ENCODE measurements at places on chromosomes 2 and 18.

DNA sequence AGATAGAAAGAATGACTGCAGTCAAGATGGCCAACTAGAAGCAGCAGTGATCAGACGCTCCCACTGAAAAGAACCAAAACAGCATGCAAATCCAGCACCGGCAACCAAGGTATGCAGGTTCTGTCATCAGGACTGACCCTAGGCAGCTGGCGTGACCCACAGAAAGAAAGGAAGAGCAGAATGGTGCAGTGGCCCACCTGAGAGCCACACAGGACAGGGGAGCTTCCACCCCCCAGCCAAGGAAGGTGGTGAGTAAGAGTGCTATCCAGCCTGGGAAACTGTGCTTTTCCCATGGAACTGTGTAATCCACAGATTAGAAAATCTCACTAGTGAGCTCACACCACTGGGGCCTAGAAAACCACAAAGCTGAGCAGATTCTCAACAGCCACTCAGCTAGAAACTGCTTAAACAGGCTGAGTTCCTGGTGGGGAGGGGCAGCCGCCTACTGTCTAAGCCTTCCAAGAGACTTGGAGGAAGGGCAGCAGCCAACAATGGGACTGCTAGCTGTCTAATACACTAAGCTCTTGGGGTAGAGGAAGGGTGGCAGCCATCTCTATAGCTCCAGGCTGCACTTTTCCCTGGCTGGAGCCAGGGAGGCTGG lies 127.9 kb downstream of the EVA1A start:
- no peak for DNase-seq

DNA sequence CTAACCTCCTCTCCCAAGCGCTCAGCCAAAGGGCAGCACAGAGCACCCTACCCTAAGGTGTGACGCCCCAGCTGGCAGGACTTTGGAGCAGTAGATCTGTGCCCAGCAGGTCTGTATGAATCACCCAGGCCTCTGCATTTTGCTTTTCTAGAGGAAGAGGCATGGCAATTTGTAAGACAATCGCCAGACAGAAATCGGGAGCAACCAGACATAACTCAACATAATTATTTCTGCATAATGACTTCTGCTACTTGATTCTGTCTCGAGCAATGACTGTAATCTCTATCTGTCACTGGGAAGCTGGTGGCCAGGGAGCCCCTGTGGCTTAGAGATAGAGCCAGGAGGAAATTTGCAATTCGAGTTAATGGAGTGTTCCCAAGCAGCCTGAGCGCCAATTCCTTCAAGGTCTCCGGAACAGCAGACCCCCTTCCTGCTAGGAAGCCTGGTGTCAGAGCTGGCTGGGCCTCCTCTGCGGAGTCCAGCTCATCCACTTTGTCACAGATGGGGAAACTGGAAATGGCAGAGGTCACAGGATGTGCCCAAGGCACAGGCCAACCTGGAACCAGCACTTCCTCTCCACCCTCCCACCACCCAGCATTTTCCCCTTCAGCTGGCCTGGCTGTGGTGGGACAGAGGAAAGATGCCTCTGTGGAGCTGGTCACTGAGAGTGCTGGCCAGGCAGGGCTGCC lies 55.0 kb downstream of the ODC1 start:
- DNase-seq: no peak

DNA sequence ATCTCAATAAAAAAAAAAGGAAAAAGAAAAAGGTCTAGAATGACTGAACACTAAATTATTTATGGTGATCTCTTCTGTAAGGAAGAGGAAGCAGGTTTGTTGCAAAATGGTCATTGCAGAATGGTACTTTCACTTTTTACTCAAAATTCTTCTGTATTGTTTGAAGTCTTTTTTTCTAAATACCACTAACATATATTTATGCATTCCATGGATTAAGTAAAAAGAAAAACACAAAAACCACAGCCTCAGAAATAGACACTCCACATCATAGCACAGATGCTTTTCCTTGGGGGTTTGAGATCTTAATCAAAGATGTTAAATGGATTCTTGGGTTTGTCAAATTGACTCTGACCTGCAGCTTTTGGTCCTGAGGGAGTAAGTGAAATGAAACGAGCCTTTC lies 47.4 kb downstream of the RHOB start:
- no peak for DNase-seq

- DNase-seq: no peak
Observed at GRCh38 chr2:239002591-239002953, 154.7 kb downstream of the TWIST2 start.

GRCh38 chr2:47558768-47559684 lies 156.1 kb downstream of the MSH2 start:
- no peak for DNase-seq

DNA sequence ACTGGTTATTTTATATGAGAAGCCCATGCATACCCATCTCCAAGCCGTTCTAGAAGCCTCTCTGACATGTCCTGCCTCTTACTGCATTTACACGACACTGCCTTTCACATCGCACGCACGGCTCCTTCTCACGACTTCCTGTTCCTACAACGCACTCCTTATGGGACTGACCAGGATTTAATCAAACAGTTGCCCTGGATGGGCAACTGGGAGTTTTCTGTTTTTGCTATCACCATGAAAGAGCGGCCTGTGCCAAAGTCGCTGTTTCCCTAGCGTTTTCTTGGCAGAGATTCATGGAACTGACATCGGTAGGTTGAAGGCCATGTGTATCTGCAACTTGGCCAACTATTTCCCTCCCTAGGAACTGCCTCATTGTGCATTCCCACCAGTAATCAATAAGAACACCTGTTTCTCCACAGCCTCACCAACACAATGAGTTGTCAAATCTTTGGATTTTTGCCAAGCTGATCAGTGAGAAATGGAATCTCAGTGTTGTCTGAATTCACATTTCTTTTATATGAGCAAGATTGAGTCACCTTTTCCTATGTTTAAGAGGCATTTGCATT lies 97.2 kb upstream of the OTOS start:
- DNase-seq: no peak

DNA sequence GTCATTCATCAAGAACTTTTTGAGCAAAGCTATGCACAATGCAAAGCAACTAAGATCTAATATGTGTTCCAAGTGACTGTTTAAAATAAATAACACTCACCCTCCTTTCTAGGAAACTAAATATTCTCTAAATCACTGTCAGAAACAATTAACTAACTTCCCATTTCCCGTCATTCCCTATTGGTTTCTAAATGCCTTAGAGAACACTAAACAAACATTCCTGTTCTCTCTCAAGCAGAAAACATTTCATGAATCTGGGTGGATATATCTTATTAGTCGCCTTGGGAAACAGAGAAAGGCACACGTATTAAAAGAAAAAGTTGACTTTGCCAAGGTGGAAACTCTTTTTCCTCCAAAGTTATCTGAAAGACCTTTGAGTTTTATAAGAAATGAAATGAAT lies 735.2 kb downstream of the MBD2 start:
- no peak for DNase-seq

GRCh38 chr2:216695401-216695821 lies at the start of gene IGFBP5:
TSS of gene IGFBP5 (minus strand) at chr2:216695549. CDS start at chr2:216694775, 774 bp downstream.
- DNase-seq: no peak

GRCh38 chr2:68274022-68274421 lies 21.7 kb upstream of the PPP3R1 start:
- no peak for DNase-seq

DNA sequence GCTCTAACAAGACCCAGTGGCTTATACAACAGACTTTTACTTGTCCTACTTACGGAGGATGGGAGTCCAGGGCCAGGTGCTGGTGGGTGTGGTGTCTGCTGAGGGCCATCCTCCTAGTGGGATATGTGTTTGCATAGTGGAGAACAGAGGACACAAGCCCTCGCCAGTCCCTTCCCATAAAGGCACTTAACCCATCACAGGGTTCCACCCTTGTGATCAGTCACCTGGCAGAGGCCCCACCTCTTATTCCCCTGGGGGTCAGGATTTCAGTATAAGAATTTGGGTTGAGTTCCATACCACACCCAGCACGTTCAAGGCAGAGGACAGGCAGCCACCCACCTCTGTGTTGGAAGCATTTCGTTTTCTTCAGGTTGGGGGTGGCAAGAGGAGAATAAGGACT lies 259.0 kb downstream of the AGAP1 start:
- no peak for DNase-seq

DNA sequence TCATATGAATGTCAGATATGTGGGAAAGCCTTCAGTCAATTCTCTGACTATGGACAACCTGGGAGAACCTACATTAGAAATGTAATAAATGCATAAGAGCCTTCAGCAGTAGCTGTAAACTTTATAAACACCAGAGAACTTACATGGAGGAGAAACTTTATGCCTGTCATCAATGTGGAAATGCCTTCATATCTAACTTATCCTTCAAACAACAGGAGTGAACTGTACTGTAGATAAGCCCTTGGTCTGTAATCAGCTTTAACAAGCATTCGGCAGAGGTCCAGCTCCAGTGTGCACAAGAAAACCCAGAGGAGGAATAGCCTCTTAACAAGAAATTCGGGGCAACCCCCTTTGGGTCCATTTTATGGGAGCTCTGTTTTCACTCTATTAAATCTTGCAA lies 14.8 kb upstream of the UXS1 start:
- DNase-seq: no peak

- DNase-seq: no peak
Observed at GRCh38 chr2:2641541-2642410, 310.7 kb upstream of the MYT1L start.

GRCh38 chr2:12951657-12951973 lies 234.9 kb downstream of the TRIB2 start:
- no peak for DNase-seq

DNA sequence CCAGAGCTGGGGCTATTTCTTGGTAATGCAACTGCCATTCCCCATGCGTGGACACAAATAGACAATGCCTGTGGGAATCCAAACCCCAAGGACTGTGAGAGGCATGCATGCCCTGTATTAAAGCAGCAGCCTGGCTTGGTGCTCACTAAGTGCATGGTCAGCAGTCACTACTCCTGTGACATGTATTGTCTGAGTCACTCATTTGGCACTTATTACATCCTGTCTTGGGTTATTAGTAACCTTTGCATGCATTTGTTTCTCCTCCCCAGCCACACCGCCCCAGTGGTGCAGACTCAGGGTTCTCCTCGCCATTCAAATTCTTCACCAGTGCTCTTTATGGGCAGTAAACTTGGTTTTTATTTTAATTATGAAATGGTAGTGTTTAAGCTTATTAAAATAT lies 30.2 kb downstream of the PRKCE start:
- peak; percentile 3 for DNase-seq

GRCh38 chr2:168851674-168852320 lies 38.4 kb downstream of the SPC25 start:
- no peak for DNase-seq
